ENCODE measurements at places on chromosomes 3 and 15.

DNA sequence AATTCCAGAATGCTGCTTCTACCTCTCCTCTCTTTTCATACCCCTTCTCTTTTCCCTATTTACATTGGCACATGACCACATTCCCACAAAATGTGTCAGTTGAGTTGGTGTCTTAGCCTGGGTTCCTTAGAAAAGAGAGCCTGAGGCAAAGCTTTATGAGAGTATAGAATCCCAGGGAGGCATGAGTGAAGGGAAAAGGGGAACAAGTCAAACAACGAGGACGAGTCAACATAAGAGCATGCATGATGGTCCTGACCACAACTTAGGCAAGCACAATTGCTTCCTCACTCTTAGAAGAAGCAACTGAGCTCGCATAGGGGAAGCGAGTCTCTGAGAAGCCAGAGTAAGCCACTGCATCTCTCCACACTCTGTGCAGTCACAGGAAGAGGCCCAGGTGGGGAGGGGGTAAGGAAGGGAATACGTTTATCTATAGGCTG is 15.4 kb upstream of the ZNF774 start:
- DNase-seq: no peak

DNA sequence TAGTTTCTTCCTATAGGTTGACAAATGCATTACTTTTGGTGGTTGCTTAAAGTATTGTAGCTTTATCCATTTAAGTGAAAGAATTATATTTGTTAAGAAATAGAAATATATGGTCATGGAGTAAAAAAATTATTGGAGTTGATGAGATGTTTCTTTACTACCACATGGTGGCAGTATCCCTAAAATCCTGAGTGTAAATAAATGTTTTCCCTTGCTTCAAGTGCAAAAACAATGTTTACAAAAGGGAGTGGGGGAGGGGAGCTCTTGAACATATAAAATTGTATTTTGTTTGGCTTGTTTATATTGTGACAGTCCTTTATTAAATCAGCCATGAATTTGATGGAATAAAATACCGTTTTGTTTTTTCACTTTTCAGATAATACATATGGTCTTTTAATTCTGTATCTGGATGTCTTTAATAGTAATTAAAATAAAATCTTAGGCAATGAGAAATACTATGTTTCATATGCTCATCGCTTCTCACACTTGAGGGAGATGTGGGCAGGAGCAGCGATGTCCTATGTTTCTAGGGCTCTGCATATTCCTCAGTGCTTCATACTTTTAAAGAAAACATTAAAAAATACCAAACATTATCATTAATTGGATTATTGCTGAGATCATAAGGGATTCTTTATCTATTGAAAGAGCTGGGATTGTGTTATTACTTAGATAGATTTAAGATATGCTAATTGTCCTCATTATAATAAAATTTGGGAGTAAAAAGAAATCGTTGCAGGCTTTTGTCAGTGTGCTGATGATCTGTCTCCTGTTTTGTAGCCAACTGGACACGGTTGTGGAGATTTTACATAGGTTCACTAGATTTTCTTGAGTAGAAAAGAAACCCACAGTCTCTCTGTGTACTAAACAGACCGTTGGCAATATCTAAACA is 349.7 kb downstream of the TUSC7 start:
- DNase-seq: no peak

DNA sequence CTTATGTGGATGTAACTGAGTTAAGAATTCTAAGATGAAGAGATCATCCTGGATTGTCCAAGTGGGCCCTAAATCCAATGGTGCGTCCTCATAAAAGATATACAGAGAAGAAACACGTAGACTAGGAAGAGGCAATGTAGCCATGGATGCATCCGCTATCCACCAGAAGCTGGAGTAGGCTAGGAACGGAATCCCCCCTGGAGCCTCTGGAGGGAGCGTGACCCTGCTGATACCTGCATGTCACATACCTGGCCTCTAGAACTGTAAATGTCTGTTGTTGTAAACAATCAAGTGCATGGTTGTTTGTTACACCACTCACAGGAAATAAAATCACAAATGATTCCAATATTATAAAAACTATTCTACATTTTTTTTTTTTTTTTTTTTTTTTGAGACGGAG is 254.5 kb upstream of the RORA start:
- no peak for DNase-seq

- no peak for DNase-seq
These were observed 37.8 kb upstream of the UACA start for GRCh38 chr15:70801109-70801508.

GRCh38 chr3:10413041-10413440 is 92.1 kb upstream of the SEC13 start:
- no peak for DNase-seq

DNA sequence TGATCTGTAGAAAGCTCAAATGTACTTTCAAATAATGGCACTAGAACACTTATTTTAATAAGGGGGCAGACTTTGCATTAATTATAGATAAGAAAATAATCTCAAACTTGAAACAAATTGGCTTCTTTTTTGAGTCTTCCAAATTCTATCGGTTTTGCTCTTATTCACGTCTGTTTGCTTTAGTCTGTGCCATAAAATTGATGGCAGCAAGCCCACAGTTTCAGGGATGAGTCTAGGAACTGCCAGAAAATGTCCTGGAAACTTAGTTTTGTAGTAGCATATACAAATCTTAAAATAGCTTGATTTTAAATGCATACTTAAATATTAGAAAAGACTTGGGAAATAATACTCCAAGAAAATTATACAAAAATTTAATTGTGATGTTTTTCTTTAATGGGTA is 39.7 kb downstream of the BCHE start:
- DNase-seq: no peak

DNA sequence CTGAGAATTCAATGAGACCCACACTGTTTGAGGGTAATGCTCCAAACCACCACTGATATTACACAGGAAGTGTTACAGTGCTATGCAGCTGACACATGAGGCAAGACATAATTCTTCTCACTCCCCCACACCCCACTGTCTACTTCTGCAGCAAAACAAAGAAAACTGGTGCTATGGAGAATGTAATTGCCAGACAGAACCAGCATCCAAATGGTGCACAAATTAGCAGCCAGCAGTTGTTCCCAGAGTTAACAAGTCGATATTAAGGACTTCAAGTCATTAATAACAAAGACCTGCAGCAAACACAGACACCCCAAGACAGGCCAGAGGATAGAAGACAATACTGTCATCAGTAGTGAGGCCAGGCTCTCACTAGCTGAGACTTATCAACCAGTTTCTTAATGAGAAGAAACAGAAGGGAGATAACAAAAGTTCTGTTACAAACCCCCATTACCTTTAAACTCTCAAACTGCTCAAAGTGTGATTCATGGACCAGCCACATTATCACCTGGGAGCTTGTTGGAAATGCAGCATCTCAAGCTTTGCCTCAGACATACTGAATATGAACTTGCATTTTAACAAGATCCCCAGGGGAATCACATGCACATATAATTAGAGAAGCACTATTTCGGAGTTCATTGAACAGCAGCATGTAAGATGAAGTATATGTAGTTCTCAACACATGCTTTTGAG is 58.7 kb upstream of the FNDC3B start:
- no peak for DNase-seq

DNA sequence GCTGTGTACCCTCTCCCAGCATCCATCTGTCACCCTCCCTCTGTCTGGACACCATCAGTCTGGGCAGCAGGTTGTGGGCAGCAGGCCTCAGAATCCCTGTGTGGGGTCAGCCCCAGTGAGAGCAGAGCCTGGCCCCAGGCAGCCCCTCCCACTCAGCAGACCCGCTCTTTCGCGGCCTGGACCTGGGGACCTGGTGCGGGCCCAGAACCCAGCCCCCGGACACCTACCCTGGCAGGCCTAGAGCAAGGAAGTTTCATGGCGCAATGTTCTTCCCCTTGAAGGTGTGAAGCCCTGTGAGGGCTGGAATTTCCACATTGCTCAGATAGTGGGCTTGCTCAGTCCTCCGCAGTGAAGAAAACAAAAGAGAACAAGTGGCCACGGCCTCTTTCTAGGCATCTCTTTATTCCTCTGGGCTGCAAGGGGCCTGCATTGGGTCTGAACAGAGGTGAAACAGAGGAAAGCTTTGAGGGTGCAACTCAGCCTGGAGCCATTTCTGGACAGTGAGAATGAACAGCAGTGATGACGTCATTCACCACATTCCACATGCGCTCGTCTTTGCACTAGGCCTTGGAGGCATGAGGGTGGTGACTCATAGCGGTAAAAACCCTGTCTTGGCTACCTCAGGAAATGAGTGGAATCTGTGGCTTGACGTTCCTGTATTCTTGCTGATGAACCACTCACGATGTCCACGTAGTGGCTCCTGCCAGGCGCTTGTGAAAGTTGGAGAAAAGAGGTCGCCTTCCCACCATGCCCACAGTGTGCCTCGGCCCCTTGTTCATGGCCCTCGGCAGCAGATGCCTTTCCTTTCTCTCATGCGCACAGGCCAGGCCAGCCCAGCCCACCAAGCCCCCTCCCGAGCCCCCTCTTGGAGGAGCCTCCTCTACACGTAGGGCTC is 66.1 kb downstream of the SLC30A4 start:
- peak; percentile 61 for DNase-seq

- DNase-seq: peak; percentile 29
These were observed 14.4 kb downstream of the EFCC1 start for GRCh38 chr3:129015388-129016105.

DNA sequence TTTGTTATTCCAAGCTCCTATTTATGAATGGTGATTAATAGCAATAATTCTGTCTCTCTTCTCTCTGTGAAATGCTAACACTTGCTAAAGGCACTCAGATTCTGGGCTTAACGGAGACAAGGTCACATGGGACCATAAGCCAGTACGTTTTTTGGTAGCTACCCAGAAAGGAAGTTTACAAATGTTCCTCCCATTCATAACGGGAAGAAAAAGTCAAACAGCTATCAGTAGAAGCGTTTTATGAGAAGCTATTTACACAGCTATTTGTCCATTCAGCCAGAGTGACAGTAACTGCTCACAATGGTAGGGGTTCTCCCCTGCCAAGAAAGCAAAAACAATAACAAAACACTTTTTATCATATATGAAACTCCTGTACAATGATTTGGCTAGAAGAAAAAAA is 51.5 kb downstream of the ZMAT3 start:
- DNase-seq: no peak

- DNase-seq: no peak
These were observed 91.8 kb downstream of the GHSR start for GRCh38 chr3:172356427-172356826.

DNA sequence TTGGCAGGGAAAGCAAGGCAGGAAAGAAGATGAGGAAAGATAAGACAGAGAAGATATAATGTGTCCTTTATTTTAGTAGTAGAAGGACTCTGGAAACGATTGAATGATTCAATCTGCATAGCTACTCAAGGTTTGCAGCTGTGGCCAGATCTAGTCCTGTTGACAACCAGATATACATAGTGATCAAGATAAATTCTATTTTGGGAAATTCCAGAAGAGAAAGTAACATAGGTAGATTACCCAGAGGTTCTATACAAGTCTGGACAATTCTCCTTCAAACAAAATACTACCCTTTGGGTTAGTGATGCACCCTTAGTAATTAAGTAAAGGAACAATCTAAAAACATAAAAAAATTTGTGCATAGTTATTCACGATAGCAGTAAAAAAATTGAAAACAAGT is 9.4 kb downstream of the TERC start:
- DNase-seq: no peak

DNA sequence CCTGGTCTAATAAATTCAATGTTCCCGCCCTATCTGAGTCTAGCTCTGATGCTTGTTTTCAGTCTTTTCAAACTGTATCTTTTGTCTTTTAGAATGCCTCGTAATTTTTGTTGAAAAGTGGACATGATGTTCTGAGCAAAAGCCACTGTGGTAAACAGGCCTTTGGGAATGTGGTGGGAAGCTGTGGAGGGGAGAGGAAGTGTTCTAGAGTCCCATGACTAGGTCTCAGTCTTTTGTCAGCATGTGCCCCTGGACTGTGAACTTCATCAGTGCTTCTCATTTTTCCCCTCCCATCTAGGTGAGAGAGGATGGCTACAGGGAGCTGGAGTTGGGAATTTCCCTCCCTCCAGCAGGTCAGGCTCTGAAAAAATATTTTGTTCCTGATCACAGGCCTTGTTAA is 33.7 kb downstream of the SUSD5 start:
- no peak for DNase-seq

- no peak for DNase-seq
These were observed 17.3 kb downstream of the LTF start for GRCh38 chr3:46447228-46447985.

- DNase-seq: no peak
These were observed 137.4 kb downstream of the TGFBR2 start for GRCh38 chr3:30743641-30744317.

DNA sequence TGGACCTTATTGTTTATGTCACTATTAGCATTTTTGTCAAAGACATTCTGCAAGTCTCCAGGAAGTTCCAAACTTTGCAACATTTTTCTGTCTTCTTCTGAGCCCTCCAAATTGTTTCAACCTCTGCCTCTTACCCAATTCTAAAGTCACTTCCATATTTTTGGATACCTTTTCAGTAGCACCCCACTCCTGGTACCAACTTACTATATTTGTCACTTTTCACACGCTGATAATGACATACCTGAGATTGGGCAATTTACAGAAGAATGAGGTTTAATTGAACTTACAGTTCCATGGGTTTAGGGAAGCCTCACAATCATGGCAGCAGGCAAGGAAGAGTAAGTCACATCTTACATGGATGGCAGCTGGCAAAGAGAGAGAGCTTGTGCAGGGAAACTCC is 1206.5 kb upstream of the EPHA6 start:
- DNase-seq: no peak

- no peak for DNase-seq
These were observed 75.4 kb upstream of the RGMA start for GRCh38 chr15:93164409-93164808.

DNA sequence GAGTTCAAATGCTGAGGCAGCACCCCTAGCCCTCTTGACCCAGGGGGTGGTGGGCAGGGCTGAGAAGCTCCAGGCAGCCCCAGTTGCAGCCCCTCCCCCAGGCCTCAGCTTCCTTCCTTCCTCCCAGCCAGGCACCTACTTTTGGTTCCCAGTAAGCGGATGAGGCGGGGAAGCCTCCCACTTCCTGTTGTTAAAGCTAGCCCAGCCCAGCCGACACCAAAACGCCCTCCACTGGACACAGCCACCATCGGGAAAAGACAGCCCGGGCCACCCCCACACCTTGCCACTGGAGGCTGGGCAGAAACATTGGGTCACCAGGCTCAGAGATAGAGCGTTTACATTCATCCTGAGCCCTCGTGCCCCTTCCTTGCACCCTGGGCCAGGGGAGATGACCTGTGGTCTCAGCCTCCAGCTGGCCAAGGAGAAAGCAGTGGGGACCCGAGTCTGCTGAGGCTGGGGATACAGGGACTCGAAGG is 3.5 kb downstream of the DUSP7 start:
- peak; percentile 23 for DNase-seq

DNA sequence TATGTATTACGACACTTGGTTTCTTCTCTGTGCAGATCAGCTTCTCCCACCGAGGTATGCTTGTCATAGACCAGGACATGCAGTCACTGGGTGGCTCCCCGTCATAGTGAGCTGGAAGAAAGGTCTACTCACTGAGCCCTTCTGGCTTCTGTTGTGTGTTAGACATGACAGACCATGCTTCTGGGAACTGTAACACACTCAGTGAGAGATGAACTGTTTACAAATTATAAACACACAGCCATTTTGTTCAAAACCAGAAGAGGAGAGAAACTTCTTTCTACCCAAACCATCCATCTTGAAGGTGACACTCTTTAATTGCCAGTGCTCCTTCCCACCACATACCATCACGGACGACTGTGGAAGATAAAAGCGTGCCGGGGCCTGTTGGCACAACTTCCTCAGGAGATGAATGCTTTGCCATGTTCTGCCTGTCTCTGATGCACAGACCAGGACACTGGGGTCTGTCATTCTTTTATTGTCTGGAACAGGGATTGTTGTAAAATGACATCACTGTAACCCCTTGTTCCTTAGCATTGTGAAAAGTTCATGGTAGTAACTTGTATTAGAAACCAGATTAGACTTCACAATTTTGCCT is 214.3 kb downstream of the MCTP2 start:
- DNase-seq: no peak

GRCh38 chr3:20573175-20573574 is 387.2 kb upstream of the SGO1 start:
- DNase-seq: no peak
